ENCODE measurements at places on chromosomes 3 and 15. TPM values are rescaled to one million over a fixed set of nuclear protein-coding genes. Genes with fewer than 3 reads are reported as not detected.

RAB6B gene
- 1.1 TPM for total RNA-seq

OSTN gene
- 0.07 TPM for total RNA-seq

DNA sequence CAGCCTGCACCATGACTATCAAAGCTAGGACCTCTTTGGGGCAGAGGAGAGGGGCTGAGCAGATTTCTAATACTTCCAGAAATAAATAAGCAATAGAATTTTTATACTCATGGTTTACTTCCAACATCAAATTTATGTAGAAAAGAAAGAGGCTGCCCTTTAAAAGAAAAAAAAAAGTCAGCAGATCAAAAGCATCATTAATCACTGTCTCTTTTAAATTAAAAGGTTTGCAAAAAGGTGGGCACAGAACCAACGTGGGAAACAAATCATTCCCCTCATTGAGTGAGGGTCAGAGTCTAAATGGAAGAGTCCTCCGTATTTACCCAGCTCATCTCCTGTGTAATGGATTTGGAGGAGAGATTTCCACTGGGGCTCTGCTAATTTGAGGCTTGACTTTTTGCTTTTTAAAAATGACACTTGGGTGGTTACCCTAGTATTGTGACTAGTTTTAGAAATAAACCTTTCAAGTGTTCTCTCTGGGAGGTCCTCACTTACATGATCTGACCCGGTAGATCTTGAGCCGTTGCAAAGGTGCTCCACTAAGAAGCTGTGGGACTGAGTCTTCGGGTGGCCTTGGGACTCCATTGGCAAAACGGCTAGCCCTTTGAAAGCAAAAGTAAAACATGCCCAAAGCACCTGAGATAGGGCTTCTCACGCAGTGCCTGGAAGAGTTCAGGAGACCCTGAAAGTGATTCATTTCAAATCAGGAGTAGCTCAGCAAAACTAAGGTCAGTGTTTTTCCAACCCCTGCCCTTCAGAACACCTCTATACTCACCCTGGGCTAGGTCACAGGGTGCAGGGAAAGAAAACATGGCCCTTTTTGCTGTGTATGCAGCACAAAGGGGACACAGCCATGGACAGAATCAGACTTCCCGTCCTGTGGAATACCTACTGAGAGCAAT is 320.9 kb downstream of the FOXP1 start:
- no peak for DNase-seq
- no peak overlapping the region for H3K4me3 ChIP-seq
- no peak overlapping the region for H3K27ac ChIP-seq
- no peaks in the 10 kb centered on the region for H3K4me1 ChIP-seq

- no peaks in the 10 kb centered on the region for H3K36me3 ChIP-seq
- no peaks in the 10 kb centered on the region for H3K4me1 ChIP-seq
- no peak overlapping the region for H3K27ac ChIP-seq
- no peaks in the 10 kb centered on the region for H3K27me3 ChIP-seq
- no peak for DNase-seq
Measured at GRCh38 chr3:169467751-169468150, 195.8 kb downstream of the MECOM start.

TM6SF1 gene
- 49.1 TPM for total RNA-seq

HHLA2 gene
- not detected for total RNA-seq

- peaks cover 13% of the 10 kb centered on the region for H3K36me3 ChIP-seq
- DNase-seq = no peak
- H3K27me3 ChIP-seq = no peaks in the 10 kb centered on the region
- H3K4me3 ChIP-seq = no peak overlapping the region
Measured at GRCh38 chr3:187051066-187051465, 88.2 kb downstream of the RPL39L start.

FAM3D gene
- not detected for total RNA-seq

GRCh38 chr15:68497206-68497910 is 65.4 kb upstream of the ITGA11 start:
- H3K27ac ChIP-seq = no peak overlapping the region
- DNase-seq = no peak
- no peak overlapping the region for H3K4me3 ChIP-seq
- H3K36me3 ChIP-seq = no peaks in the 10 kb centered on the region
- H3K4me1 ChIP-seq = no peaks in the 10 kb centered on the region

GRCh38 chr3:193978486-193978885 is 157.5 kb upstream of the HES1 start:
- H3K36me3 ChIP-seq = no peaks in the 10 kb centered on the region
- peaks cover 25% of the 10 kb centered on the region for H3K4me1 ChIP-seq
- no peak for DNase-seq
- H3K27me3 ChIP-seq = no peaks in the 10 kb centered on the region

GRCh38 chr3:102460579-102460978 is 25.8 kb downstream of the ZPLD1 start:
- H3K36me3 ChIP-seq = no peaks in the 10 kb centered on the region
- no peak overlapping the region for H3K27ac ChIP-seq
- no peaks in the 10 kb centered on the region for H3K4me1 ChIP-seq
- H3K4me3 ChIP-seq = no peak overlapping the region

DNA sequence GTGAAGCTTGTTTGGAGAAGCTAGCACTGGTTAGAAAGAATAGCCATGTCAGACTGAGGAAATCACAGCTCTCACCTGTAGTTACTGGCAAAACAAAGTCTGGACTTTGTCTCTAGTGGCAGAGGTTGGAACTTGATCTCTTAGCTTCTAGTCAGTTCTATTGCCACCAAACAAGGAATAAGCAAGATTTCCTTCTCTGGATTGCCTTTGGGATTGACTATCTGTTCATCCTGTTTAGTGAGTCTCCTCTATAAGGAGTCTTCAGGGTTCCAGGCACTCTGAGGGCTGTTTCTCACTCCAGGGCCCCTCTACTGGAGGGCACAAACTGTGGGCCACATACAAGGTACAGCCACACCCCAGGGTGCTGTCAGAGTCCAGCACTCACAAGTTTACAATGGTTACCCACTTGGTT is 426.6 kb upstream of the THBS1 start:
- H3K27ac ChIP-seq = no peak overlapping the region
- DNase-seq = no peak
- no peaks in the 10 kb centered on the region for H3K4me1 ChIP-seq
- H3K27me3 ChIP-seq = no peaks in the 10 kb centered on the region

- no peak overlapping the region for H3K4me3 ChIP-seq
- no peaks in the 10 kb centered on the region for H3K27me3 ChIP-seq
- no peaks in the 10 kb centered on the region for H3K4me1 ChIP-seq
- H3K27ac ChIP-seq = no peak overlapping the region
- no peak for DNase-seq
Measured at GRCh38 chr3:62797132-62797531, 78.1 kb downstream of the CADPS start.

ITIH1 gene
- total RNA-seq = 0.72 TPM

Data from gastrocnemius medialis (tissue), 4 donors.